ENCODE measurements at places on chromosomes 11 and 22.

DNA sequence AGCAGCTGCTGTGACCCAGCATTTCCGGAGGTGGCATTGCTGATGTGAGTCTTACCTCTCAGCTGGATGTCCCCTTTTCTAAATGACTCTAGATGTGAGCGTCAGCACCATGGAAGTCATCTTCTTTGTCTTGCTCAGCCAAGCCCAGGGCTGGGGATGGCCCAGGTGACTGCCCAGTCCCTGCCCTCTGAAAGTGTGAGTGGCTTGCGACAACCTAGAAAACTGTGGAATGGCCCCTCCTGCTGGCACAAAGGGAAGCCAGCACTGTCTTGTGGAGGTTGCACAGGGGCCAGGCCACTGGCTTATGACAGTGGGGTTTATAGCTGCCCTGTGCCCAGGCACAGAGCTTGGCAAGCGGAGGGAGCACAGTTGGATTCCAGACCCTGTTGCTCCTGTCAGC lies 6.2 kb downstream of the TUB start:
- no peak for DNase-seq

DNA sequence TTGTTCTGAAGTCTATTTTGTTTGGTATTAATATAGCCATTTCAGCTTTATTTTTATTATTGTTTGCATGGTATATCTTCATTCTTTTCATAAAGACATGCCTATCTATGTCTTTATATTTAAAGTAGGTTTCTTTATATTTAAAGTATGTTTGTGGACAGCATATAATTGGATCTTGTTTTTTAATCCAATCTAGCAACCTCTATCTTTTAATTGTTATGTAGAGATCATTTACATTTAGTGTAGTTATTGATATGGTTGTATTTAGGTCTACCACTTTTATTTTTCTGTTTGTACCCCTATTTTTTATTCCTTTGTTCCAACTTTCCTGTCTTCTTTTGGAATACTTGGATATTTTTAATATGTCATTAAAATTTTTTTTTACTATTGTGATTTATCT lies 13.8 kb downstream of the TPBGL start:
- no peak for DNase-seq

- DNase-seq: no peak
Observed at GRCh38 chr22:17631076-17631565, 2.6 kb upstream of the ATP6V1E1 start.

- no peak for DNase-seq
Observed at GRCh38 chr11:118602331-118602730, 5.1 kb upstream of the PHLDB1 start.

GRCh38 chr11:35491231-35491871 lies 34.1 kb downstream of the PAMR1 start:
- DNase-seq: no peak

DNA sequence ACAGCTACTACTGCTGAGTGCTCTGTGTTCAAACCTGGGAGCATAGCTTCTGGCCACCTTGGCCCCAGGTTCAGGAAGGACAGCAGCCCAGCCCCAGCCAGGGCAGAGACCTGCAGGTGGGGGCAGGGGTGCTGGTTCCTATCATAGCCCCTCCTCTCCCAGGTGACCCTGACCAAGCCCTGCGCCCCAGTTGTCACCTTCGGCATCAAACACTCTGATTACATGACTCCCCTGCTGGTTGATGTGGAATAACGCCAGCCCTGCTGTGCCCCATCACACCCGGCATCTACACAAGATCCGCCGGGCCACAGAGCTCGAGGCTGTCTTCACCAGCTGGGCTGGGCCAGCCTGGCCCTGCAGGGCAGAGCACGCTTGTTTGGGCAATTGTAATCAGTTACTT lies 6.9 kb downstream of the SCGB1C1 start:
- no peak for DNase-seq

GRCh38 chr11:128180441-128181087 lies 406.8 kb downstream of the ETS1 start:
- no peak for DNase-seq

DNA sequence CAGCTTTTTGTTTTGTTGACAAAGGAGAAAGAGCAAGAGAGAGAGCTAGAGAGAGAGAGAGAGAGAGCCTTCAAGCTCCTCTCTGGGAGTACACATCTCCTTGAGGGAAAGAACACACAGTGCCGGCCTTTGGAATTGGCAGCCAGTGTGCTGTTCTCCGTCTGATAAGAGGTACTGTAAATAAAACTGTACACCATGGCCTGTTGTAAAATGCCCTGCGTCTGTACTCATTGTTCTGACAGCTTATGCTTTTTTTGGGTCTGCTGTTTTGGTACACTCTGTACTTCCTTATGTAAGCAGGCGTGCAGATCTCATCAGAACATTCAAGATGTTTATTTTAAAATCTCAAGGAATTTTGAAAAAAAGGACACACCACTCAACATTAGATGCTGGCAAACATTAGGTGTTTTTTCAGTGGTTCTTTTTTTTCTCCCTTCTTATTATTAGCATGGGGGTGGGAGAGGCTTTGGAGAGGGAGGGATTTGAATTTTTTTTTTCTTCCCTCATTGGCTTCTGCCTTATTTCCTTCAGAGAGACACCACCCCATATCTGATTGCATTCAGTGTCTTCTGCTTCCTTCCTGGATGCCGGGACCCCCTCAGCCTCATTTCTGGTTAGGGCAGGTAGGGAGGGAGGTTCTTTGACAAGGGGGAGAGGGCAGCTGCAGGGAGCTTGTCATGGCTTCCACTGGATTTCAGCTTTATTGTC lies 116.8 kb upstream of the NNMT start:
- DNase-seq: no peak

GRCh38 chr11:7643314-7643713 lies 30.0 kb downstream of the CYB5R2 start:
- DNase-seq: no peak

- DNase-seq: no peak
Observed at GRCh38 chr11:11910541-11910940, 68.8 kb downstream of the USP47 start.

- no peak for DNase-seq
Observed at GRCh38 chr11:113385749-113386148, 1.8 kb upstream of the ANKK1 start.

GRCh38 chr11:116527180-116527991 lies 245.4 kb downstream of the BUD13 start:
- DNase-seq: no peak

- DNase-seq: no peak
Observed at GRCh38 chr22:29309332-29310064, 3.0 kb downstream of the GAS2L1 start.

DNA sequence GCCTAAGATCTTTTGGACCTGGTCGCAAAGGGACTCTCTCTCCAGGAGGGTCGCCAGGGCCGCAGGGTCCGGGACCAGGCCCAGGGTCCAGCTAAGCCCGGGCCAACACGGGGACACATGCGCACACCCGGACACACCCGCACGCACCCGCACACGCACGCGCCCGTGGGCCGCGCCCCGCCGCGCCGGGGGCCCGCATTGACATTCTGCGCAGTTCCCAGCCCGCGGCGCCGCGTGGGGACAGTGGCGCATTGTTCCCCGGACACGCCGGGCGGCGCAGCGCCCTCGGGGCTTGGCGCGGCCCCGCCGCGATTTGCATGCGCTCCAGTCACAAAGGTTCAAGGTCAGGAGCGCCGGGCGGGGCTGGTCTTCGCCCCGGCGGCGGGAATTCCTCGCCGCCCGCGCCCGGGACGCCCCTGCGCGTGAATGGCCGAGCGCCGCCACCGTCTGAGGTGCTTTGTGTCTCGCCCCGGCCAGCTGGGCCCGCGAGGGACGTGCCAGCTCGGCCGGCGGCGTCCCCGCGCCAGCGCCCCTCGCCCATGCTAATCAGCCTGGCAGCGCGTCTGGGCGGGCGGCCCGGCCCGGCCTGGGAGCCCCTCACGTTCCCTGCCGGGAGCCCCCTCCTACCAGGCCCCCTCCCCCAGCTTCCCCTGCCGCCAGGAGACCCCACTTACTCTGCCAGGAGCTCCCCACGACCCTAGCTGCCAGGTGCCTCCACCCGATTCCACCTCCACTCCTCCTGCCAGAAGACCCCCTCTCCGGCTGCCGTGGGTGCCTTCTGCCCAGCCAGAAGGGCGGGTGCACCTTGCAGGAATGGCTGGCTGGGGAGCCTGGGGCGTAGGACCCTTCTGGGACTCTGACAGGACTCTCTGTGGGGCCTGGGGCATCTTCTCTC lies 50.5 kb upstream of the WNT7B start:
- DNase-seq: no peak

DNA sequence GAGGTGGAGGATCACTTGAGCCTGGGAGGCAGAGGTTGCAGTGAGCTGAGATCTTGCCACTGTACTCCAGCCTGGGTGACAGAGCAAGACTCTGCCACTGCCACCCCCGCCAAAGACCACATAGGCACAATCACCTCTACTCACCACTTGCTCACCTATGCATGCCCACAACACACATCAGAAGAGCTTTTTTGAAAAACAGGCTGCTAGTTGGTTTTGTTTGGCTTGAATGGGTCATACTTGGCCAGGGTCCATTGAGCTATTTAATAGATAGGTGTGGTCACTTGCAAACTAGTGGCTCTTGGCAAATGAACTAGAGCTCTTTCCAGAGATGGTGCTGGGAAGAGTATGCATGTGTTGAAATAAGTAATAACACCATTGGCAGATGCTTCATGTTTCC lies 80.1 kb downstream of the EMSY start:
- no peak for DNase-seq

DNA sequence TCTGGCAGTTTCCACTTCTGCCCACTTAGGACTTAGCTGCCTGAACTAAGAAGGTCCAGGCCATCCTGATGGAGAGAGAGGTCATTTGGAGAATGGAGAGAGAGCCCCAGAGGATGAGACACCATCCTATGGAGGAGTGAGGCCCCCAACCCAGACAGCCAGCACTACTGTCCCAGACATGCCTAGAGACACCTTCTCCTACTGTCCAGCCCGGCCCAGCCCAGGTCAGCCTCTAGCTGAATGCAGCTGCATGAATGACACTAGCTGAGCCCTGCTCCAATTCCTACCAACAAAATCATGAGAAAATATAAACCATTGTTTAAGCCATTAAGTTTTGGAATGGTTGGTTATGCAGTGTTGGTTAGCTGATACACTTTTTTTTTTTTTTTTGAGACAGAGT lies 47.4 kb downstream of the APOL3 start:
- no peak for DNase-seq

- DNase-seq: no peak
Observed at GRCh38 chr22:28710107-28710506, 30.5 kb upstream of the TTC28 start.

DNA sequence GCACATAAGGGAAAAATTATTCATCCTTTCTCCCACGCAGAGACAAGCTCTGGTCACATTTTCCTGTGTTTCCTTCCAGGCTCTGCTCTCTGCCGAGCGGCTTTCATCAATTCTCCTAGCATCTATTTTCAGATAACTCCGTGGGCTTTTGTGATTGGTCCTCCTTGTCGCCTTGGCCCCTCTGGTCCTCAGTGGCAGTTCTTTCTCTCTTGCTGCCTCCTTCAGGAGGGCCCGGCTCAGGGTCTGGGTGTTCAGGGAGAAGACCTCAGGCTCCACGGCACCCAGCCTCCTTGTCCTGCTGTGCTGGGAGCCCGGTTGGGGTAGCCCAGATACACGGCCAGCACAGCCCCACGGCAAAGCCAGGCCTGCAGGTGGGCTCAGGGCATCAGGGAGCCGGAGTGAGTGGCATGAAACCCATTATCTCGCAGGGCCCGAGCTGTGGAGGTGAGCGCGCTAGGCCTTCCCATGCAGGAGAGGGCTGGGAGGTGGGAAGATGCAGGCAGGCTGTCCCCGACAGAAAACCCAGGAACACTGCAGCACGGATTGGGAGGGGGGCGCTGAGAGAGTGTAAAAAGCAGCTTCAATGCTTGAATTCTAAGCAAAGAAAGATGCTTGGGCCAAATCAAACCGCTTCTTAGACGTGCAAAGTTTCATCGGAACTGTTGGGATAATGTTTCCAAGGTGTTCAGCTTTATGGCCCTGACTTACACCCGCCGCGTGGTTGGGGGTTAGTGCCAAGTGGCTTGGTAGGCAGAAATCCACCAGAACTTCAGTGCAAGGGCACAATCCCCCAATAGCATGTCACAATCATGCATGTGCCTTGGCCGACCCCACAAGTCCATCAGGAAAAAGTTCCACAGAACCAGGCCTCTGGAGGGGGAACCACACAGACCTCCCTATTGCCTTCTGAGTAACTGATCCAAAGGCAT lies 81.9 kb upstream of the WNT7B start:
- DNase-seq: no peak

- DNase-seq: no peak
Observed at GRCh38 chr11:16011396-16011795, 344.9 kb downstream of the SOX6 start.

GRCh38 chr11:72609045-72609444 lies 65.2 kb downstream of the PDE2A start:
- no peak for DNase-seq

- DNase-seq: no peak
Observed at GRCh38 chr22:39994566-39995392, at the start of gene FAM83F. Gene FAM83F, plus strand, starts transcription at chr22:39994954. Its CDS starts 89 bp downstream, at chr22:39995043.

- no peak for DNase-seq
Observed at GRCh38 chr22:48892578-48893287, 934.9 kb downstream of the BRD1 start.

- peak; percentile 61 for DNase-seq
Observed at GRCh38 chr11:65639623-65640482, 2.0 kb downstream of the SIPA1 start.

DNA sequence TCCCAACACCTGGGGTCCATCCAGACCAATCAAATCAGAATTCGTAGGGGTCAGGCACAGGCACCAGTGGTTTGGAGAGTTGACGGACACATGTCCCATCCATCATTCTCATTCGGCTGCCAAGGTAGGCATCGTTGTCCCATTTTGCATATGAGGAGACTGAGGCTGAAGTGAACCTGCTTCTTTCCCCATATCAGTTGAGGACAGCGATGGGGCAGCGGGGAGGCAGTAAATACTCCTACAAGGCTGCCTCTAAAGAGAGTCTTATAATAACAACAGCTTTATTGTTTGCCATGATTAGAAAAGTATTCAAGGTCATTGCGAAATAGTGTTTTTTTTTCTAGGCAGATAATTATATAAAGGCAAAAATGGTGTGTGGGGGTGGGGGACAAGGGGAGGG lies 1.6 kb upstream of the BEST1 start:
- DNase-seq: no peak

GRCh38 chr22:45460288-45461109 lies 42.2 kb upstream of the FBLN1 start:
- DNase-seq: no peak

All from activated gamma-delta T cell treated with anti-CD3 and anti-CD28 coated beads, Interleukin-2, amount 50 U/mL, for 16 hours (primary cell).